KBM-7 (cell line): ENCODE measurements at places on chromosomes 7 and 10.

GRCh38 chr10:131792011-131792651 lies 108.7 kb upstream of the PPP2R2D start:
- DNase-seq = no peak

- DNase-seq = no peak
These were observed 95.1 kb downstream of the NPY start for GRCh38 chr7:24378871-24379616.

DNA sequence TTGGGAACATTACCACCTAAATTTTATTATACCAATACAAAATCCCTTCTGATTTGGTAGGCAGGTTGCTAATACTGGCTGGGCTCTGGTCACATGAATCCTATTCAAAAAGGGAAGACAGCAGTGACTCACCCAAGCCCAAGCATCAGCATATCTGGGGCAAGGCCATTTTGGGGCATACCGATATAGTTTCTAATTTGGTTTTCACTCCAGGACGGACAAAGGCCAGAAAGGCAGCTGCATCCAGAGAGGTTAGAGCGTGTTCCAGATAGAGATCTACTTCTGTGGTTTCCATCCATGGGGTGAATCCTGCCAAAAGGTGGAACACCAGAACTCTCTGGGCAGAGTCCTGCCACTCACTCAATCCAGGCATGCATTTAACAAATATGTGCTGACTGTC lies 335.8 kb downstream of the ELMO1 start:
- no peak for DNase-seq

GRCh38 chr7:23473844-23474093 lies 3.5 kb upstream of the IGF2BP3 start:
- DNase-seq = no peak

DNA sequence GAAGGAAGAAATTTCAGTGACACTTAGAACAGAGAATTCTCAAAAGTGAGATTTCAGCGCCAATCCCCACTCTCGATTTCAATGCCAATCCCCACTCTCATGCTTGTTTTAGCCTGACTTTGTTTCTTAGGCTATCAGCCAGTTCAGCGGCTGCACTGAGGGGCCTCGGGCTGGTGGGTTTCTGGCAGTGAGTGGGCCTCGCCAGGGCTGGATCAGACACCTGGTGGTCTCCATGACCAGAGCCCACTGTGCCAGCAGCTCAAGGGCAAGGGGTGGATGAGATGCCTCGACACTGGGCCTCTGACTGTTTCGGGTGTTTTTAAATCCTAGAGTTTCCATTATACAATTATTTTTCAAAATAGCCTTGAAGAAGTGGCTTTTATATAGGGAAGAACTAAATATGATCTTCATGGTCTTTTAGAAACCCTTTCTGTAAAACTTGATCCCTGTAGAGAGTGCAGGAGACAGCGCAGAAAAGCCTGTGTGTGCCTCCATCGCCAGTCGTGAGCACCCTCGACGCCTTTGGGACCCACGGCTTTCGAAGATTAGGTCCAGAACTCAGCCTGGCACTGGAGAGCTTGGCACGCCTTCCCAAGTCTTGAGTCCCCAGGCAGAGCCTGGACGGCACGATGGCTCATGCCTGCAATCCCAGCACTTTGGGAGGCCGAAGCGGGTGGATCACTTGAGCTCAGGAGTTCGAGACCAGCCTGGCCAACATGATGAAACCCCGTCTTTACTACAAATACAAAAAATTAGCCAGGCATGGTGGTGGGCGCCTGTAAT lies 76.2 kb downstream of the INPP5A start:
- DNase-seq = no peak

GRCh38 chr10:104057717-104058116 lies 28.0 kb downstream of the COL17A1 start:
- no peak for DNase-seq

GRCh38 chr7:157270060-157270444 lies 66.8 kb upstream of the DNAJB6 start:
- DNase-seq = no peak

GRCh38 chr10:109744020-109744419 lies 179.3 kb downstream of the XPNPEP1 start:
- no peak for DNase-seq

GRCh38 chr10:76469675-76470074 lies 1038.3 kb downstream of the LRMDA start:
- DNase-seq = no peak

GRCh38 chr7:47890125-47890524 lies 58.1 kb downstream of the PKD1L1 start:
- no peak for DNase-seq

DNA sequence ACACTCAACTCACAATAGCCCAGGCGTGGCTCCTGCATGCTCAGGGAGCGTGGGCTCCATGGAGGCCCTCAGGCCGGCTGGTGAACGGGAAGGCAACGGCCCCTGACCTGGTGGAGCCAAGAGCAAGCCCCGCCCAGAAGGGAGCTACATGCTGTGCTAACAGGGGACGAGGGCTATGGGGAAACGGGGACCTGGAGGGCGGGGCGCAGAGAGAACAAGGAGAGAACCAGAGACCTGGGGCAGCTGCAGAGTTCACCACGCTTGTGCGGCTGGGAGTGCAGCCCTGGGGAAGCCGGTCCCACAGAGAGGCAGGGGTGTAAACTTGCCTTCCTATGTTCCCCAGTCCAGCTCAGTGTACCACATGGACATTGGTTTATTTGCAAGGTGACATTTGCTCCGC lies 69.2 kb upstream of the PPP2R2D start:
- no peak for DNase-seq

GRCh38 chr7:110204527-110204926 lies 886.4 kb upstream of the LRRN3 start:
- DNase-seq = no peak

DNA sequence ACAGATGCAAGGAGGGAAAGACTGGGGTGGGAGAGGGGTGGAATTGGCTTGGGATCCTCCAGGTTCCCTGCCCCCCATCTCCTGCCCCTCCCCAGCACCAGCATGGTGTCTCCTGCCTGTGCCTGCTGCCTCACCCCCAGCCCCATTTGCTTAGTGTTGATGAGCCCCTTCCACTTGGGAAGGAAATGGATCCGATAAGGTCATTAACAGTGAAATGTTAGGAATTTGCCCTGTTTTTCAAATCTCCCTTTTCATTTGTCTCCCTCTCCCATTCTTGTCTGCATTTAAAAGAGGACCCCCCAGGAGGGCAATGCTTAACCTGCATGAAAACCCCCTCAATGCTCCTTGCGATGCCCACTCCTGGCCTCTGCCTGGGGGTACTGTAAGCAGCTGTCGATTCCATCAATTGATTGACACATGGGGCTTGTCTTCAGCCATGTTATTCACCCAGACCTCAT lies 51.5 kb downstream of the HK1 start:
- DNase-seq = no peak

DNA sequence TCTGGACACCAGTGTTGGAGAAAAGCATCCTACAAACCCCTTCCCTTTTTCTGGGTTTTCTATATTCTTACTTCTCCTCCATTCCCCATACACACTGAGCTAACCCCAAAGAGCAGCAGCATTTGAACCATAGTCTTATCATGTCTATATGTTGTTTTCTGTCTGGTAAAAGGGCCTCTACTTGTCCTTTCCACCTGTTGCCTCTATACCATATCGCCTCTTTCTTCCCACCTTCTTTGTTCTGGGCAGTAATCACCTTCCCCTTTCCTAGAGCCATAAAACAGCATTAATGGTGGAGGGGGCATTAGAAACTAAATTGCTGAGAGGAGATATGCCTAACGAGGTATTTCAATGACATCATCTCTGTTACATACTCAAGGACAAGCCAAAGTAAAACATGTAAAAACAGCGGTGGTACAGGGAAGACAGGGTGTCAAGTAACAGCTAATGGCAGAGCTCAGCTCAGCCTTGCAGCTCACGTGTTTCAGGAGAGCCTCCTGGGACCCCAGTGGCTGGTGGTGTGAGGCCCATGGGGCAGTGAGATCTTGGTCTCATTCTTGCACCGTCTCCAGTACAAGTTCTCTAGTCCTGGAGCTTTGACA lies 20.6 kb downstream of the NPY start:
- DNase-seq = no peak

DNA sequence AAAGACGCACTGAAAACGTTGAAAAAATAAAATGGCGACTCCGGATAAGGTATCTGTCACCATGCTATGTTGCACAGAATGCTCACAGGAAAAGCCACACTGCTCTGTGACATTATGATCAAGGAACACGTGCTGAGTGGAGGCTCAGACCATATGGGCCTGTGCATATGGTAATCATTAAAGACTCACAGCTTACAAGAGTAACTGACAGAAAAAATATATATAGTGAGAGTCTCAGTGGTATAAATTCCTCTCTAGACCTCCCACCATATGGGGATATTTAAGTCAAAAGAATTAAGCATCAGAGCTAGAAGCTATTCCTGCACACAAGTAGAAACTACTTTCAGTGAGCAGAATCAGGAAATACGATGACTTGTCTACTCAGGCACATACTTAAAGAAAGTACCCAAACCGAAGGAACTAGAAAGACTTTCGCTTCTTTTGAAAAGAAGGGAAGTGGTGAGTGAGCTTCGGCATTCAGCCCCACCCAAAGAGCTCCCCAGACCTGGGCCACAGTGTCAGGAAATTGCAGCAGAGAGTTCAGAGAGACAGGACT lies 65.1 kb upstream of the MPP7 start:
- DNase-seq = peak; percentile 13

GRCh38 chr7:72465521-72465920 lies 53.4 kb upstream of the CALN1 start:
- DNase-seq = no peak

- DNase-seq = no peak
These were observed 110.5 kb downstream of the ADARB2 start for GRCh38 chr10:1626835-1627234.

DNA sequence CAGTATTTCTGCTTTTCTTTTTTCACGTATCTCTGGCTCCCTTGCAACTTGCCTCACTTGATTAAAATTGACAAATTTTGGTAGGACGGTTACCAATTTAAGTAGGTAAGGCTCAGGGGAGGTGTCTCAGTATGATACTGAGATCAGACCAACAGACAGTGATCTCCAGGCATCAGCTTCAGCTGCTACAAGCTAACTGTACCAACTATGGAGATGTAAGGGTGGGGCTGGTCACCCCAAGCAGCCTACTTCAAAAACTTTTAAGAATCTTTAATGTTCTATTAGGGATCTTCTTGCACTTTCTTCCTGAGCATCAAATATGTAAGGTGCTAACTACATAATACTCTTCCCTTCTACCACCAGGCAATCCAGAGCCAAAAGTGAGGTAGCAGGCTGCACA lies 26.9 kb downstream of the SLC35B4 start:
- no peak for DNase-seq

- DNase-seq = peak; percentile 35
These were observed 22.7 kb downstream of the NYAP1 start for GRCh38 chr7:100506356-100506923.

GRCh38 chr10:62492012-62492869 lies 118.1 kb downstream of the ZNF365 start:
- peak; percentile 42 for DNase-seq

- peak; percentile 58 for DNase-seq
These were observed 111.7 kb upstream of the MBL2 start for GRCh38 chr10:52883996-52884871.

- no peak for DNase-seq
These were observed 2.3 kb downstream of the ACHE start for GRCh38 chr7:100893318-100893895.
